ENCODE measurements at places on chromosomes 3 and 15.
A peak's percentile ranks its signal among the peaks of the same experiment; 100 is the strongest.

- peaks cover 6% of the 10 kb centered on the region for H3K36me3 ChIP-seq
- H3K4me3 ChIP-seq = peak overlapping the region; percentile 79
- H3K27me3 ChIP-seq = peaks cover 54% of the 10 kb centered on the region
Observed at GRCh38 chr3:184491867-184492615, 69.5 kb upstream of the EPHB3 start.

- no peaks in the 10 kb centered on the region for H3K27me3 ChIP-seq
- H3K27ac ChIP-seq = peak overlapping the region; percentile 71
- peak overlapping the region; percentile 47 for H3K4me3 ChIP-seq
Observed at GRCh38 chr3:29324180-29324651, 43.3 kb downstream of the RBMS3 start.

- no peak overlapping the region for H3K27ac ChIP-seq
- H3K36me3 ChIP-seq = no peaks in the 10 kb centered on the region
- H3K4me1 ChIP-seq = peaks cover 11% of the 10 kb centered on the region
- DNase-seq = no peak
Observed at GRCh38 chr15:55993804-55994560, 570 bp upstream of the NEDD4 start.

DNA sequence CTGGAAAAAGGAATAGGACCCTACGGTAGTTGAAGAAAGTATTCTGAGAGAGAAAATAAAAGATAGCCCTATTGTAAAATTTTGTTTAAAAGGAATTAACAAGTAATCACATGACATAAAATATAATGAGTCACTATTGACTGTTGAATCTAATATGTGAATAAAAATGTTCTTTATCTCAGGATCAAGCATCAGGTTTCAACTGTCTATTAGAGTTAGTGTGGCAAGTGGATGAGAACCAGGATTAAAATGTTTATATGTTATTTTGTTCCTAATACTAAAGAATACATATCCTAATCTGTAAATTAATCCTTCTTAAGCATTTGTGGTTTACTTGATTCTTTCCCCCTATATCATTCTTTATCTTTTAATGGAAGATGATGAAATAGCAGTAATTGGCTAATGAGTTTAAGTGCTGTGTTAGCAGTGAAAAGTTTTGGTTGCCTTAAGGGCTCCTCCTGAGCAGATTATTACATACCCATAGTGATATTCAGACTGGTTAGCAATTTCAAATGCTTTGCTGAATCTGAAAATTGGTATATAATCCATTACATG lies 101.8 kb upstream of the BCHE start:
- no peak overlapping the region for H3K4me3 ChIP-seq
- H3K36me3 ChIP-seq = no peaks in the 10 kb centered on the region

DNA sequence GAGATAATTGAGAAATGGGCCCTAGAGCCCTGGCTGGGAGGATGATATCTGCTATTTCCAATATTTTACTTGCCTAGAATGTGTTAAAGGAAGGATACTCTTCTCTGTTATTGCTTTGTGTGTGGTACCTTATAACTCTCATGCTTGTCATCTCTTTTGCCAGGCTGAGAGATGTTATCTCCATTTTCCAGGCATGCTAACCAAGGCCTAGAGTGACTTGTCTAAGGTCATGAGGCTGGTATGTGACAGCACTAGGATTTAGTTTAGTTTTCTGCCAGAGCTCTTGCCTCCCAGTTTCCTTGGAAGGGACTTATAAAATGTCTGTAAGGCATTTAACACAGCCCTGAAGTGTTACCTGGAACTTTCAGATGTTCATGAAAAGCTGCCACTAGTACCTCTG lies 1.4 kb downstream of the CLK3 start:
- H3K4me1 ChIP-seq = peaks cover 32% of the 10 kb centered on the region
- H3K27ac ChIP-seq = peak overlapping the region; percentile 96
- no peak for DNase-seq
- H3K36me3 ChIP-seq = peaks cover 10% of the 10 kb centered on the region

DNA sequence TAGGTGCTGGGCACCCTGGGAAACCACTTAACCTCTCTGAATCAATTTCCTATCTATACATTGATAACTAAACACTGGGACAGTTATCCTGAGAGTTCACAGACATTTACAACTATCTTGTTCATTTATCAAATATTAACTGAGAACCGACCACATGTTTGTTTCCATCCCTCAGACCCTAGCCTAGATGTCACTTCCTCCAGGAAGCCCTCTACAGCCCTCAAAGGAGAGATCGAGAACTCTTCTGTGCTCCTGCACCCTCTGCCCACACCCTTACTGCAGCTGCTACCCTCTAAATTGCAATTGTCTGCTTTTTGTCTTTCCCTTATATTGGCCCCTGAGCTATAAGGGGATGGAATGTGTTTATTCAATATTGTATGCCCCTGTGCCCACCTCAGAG lies 46.1 kb downstream of the SRGAP3 start:
- H3K4me3 ChIP-seq = no peak overlapping the region
- H3K4me1 ChIP-seq = no peaks in the 10 kb centered on the region
- H3K36me3 ChIP-seq = no peaks in the 10 kb centered on the region
- H3K27ac ChIP-seq = no peak overlapping the region

GRCh38 chr3:14872706-14873105 lies 53.9 kb downstream of the FGD5 start:
- no peaks in the 10 kb centered on the region for H3K4me1 ChIP-seq
- no peak overlapping the region for H3K27ac ChIP-seq
- no peak for DNase-seq
- no peak overlapping the region for H3K4me3 ChIP-seq

DNA sequence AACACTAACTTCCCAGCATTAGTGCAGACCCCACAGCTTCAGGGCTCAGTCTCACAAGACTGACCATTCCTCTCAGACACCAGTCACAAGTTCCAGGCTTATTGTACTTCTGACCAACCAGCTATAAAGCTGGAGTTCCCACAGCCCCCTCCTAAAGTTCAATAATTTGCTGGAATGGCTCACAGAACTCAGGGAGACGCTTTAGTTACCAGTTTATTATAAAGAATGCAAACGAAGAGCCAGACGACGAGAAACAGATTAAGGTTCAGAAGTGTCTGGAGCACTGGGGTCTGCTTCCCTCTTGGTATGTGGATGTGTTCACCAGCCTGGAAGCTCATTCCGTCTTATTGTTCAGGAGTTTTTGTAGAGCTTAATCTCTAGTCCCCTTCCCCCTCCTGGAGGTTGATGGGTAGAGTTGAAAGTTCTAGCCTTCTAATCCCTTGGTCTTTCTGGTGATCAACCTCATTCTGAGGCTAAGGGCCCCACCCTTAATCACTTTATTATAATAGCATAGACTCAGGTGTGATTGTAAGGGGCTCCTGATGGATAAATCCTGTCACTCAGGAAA lies 4.8 kb upstream of the CSRNP1 start:
- no peaks in the 10 kb centered on the region for H3K27me3 ChIP-seq
- no peak overlapping the region for H3K4me3 ChIP-seq
- no peaks in the 10 kb centered on the region for H3K36me3 ChIP-seq
- DNase-seq = no peak

DNA sequence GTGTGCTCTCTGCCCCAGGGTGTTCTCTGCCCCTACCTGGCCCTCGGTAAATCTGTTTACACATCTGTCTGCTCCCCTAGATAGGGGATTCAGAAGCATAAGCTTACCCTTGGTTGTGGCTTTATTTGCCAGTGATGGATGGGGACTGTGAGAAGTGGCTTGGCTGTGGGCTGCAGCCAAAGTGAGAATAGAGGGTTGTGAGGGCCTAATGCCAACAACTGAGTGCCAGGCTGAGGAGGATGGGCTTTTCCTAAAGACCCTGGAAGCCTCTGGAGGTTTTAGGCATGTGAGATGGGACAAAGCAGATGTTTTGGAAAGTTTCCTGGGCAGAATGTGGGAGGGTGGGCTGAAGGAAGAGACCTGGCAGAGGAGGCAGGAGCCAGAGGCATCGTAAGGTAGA lies 15.4 kb upstream of the APEH start:
- no peak overlapping the region for H3K4me3 ChIP-seq
- peaks cover 7% of the 10 kb centered on the region for H3K4me1 ChIP-seq
- no peak for DNase-seq
- H3K27me3 ChIP-seq = peaks cover 16% of the 10 kb centered on the region
- H3K27ac ChIP-seq = no peak overlapping the region
- H3K36me3 ChIP-seq = no peaks in the 10 kb centered on the region

DNA sequence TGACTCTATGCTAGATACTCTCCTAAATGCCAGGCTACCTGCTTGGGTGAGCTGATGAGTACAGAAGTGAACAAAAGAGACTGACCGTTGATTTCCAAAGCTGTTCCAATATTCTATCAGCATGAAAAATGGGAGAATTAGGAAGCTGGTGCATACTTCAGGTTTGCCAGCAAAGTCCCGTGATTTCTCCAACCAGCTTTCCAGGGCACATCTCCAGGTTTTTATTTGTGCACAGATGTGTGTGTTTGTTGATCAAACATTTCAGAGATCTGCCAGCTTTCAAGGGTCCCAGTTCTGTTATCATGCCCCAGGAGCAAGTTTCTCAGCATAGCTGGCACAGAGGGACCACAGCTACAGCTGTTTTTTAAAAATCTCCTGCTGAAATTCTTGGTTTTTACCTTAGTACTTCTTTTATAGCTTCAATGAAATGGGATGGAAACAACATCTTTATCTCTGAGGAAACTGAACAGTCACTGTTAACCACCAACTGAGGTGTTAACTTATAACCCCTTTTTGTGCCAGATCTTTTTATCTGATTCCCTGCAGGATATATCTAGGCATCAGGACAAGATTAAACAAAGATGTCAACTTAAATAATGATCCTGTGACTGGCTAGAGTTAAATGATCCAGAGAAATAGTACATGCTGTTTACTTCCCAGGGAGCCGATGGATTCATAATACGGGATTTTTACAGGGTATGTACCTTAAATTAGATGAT lies 380.8 kb downstream of the GRM7 start:
- H3K36me3 ChIP-seq = no peaks in the 10 kb centered on the region
- H3K27ac ChIP-seq = no peak overlapping the region
- no peaks in the 10 kb centered on the region for H3K4me1 ChIP-seq
- H3K27me3 ChIP-seq = no peaks in the 10 kb centered on the region
- no peak overlapping the region for H3K4me3 ChIP-seq
- DNase-seq = no peak

GRCh38 chr3:100089812-100090668 lies 24.3 kb downstream of the FILIP1L start:
- no peak for DNase-seq
- H3K27me3 ChIP-seq = no peaks in the 10 kb centered on the region
- no peak overlapping the region for H3K27ac ChIP-seq
- H3K4me1 ChIP-seq = no peaks in the 10 kb centered on the region
- no peaks in the 10 kb centered on the region for H3K36me3 ChIP-seq
- H3K4me3 ChIP-seq = no peak overlapping the region

- no peak for DNase-seq
- no peaks in the 10 kb centered on the region for H3K4me1 ChIP-seq
- H3K27ac ChIP-seq = no peak overlapping the region
- H3K36me3 ChIP-seq = no peaks in the 10 kb centered on the region
- no peak overlapping the region for H3K4me3 ChIP-seq
Observed at GRCh38 chr15:80787316-80787715, 8.1 kb downstream of the CEMIP start.

GRCh38 chr3:49378249-49378895 lies 20.2 kb upstream of the GPX1 start:
- peaks cover 13% of the 10 kb centered on the region for H3K36me3 ChIP-seq
- no peaks in the 10 kb centered on the region for H3K27me3 ChIP-seq
- DNase-seq = no peak
- H3K27ac ChIP-seq = no peak overlapping the region

DNA sequence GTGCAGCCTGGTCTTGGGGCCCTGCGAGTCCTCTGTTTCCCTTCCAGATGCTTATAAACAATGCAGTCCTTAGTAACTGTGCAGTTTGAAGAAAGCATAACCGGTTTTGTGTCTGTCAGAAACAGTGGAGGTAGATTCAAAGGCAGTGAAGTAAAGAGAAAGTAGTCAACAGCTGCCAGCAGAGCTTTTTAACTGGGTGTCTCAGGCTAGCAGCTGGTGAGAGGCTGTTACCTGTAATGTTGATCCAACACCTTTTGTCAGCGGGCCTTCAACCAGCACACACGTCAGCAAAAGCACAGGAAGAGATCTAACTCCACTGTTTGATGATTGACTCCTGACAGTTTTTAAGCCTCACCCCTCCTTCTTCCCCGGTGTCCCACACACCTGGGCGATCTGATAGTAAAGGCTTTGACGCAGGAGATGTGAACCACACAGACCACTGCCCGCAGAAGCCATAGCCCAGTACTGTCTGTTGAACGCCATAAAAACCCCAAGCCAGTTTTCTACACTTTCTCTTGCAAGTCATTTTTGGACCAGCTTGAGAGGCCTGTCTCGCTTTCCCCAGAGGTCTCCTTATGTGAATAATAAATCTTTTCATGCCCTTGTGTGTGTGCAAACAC lies 178.0 kb downstream of the FMN1 start:
- H3K27me3 ChIP-seq = no peaks in the 10 kb centered on the region
- H3K4me1 ChIP-seq = no peaks in the 10 kb centered on the region
- no peak overlapping the region for H3K27ac ChIP-seq
- no peak overlapping the region for H3K4me3 ChIP-seq
- H3K36me3 ChIP-seq = no peaks in the 10 kb centered on the region

GRCh38 chr3:150875548-150875947 lies 29.7 kb downstream of the MINDY4B start:
- no peak overlapping the region for H3K4me3 ChIP-seq
- no peaks in the 10 kb centered on the region for H3K4me1 ChIP-seq
- no peak overlapping the region for H3K27ac ChIP-seq
- H3K36me3 ChIP-seq = no peaks in the 10 kb centered on the region
- no peaks in the 10 kb centered on the region for H3K27me3 ChIP-seq

- no peak overlapping the region for H3K4me3 ChIP-seq
- no peaks in the 10 kb centered on the region for H3K4me1 ChIP-seq
- no peak overlapping the region for H3K27ac ChIP-seq
- H3K27me3 ChIP-seq = peaks cover 13% of the 10 kb centered on the region
- H3K36me3 ChIP-seq = no peaks in the 10 kb centered on the region
- DNase-seq = no peak
Observed at GRCh38 chr3:140822401-140823047, 119.1 kb upstream of the SLC25A36 start.

- no peak for DNase-seq
- H3K36me3 ChIP-seq = no peaks in the 10 kb centered on the region
- H3K4me1 ChIP-seq = no peaks in the 10 kb centered on the region
Observed at GRCh38 chr3:69671082-69671952, 67.9 kb upstream of the MITF start.

GRCh38 chr3:181794011-181794790 lies 82.5 kb downstream of the SOX2 start:
- no peaks in the 10 kb centered on the region for H3K4me1 ChIP-seq
- H3K27ac ChIP-seq = no peak overlapping the region
- DNase-seq = no peak
- H3K36me3 ChIP-seq = no peaks in the 10 kb centered on the region
- no peaks in the 10 kb centered on the region for H3K27me3 ChIP-seq

GRCh38 chr15:79381593-79381992 lies 50.5 kb upstream of the MINAR1 start:
- H3K27me3 ChIP-seq = no peaks in the 10 kb centered on the region
- H3K27ac ChIP-seq = no peak overlapping the region
- peaks cover 18% of the 10 kb centered on the region for H3K36me3 ChIP-seq
- no peak for DNase-seq
- H3K4me3 ChIP-seq = no peak overlapping the region

- H3K4me3 ChIP-seq = no peak overlapping the region
- peak; percentile 31 for DNase-seq
- H3K27ac ChIP-seq = no peak overlapping the region
- H3K27me3 ChIP-seq = peaks cover 9% of the 10 kb centered on the region
- peaks cover 22% of the 10 kb centered on the region for H3K4me1 ChIP-seq
Observed at GRCh38 chr3:149967086-149967685, 3.5 kb downstream of the PFN2 start.

Measured in naive B cell (primary cell).